Right cardiac atrium (tissue), 5 donors: ENCODE measurements at places on chromosomes 1 and 21. TPM values are rescaled to one million over a fixed set of nuclear protein-coding genes. Genes with fewer than 3 reads are reported as not detected.

GRCh38 chr1:226643177-226643576 is 94.6 kb downstream of the STUM start:
- DNase-seq: peak; percentile 51

Gene KRTAP21-2
- total RNA-seq: not detected

DNA sequence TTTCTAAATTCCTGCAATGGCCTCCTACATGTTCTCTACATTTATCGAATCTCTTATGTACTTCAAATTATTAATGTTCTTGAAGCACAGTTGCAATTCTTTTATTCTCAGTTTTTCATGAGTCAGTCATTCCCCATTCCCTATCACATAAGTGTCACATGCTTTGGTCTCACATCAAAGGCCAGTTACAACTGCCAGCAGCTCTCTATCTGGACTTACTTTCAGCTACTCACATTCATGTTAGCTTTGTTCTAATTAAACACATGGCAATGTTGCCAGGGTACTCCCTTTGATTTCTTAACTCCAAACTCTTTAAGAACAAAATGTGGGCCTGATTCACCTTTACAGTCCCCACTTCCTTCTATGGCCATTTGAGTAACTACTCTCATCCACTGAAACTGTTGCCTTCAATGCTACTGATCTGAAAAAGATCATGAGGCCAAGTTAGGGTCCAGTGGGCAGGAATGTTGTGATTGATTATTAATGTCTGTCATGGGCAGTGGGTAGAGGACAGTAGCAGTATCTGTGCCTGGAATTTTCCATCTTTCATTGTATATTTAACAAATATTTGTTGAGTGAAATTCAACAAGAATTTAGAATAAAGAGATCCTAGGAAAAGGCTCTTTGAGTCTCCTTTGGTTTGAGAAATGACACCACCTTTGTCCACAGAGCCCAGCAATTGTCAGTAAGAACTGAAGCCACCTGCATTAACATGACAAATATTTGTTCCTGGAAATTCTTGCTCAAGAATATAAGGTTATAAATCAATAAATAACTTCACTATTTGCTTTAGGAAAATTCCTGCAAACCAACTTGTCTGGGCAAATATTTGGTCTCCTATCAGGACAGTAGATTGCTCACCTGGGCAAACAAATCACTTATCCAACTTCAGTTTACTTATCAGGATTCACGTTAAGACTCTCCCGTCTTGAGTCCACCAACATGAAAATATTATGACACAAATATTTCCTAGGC is 153.6 kb upstream of the SAMSN1 start:
- DNase-seq: no peak

- peak; percentile 76 for DNase-seq
These were observed 130.5 kb downstream of the TOMM20 start for GRCh38 chr1:234997896-234998741.

Gene KRTAP12-2
- total RNA-seq: not detected

DNA sequence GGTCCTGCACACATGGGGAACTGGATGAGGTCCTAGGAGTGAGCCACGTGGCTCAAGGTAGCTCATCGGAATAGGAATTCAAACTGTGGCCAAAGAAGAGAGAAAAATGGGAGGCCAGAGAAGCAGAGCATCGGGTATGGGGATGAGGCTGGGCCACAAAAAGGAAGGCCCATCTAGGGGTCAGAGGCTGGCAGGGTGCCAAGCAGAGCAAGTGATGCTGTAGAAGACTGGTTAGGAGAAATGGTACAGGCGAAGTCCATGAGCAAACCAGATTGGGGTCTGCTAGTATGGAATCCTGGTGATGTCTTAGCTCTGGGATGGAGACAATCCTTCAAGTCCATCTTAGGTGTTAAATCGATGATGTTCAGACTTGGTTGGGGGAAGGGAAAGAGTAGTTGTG is 68.0 kb downstream of the TEX35 start:
- DNase-seq: no peak

Gene CRP
- total RNA-seq: not detected

DNA sequence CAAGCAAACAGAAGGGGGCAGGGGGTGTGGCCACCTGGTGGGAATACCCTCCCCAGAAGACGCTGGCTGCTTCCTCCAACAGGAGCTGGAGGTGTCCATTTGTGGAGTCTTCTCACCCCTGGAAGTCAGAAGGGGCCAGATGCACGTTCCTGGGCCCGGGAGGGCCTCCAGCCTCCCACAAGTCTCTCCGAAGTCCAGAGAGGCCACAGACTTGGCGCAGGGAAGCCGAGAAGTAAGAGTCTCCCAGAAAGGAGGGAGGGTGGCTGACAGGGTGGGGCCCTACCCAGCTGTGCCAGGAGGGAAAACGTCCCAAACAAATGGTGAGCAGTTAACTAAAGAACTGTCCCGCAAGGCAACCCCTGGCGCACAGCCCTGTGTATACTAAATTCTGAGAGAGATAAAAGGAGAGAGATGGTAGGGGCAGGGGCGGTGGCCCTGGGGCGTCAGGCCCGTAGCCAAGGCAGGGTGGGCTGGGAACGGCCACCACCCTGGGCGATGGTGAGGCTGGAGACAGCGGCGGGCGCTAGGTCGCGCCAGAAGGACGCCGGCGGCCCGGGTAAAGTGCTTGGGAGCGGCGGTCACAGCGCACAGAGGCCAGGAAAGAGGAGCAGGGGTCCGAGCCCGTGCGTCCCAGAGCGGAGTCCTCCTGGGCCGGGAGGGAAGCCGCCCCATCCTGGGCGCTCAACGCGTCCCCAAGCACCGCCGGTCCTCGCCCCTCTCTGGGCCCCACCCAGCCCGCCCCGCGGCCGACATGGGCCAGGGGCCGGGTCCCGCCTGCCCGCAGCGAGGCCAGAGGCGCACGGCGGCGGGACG is 1.2 kb downstream of the CHD5 start:
- no peak for DNase-seq

Gene ATPAF1
- total RNA-seq: 144 TPM

Gene SHCBP1L
- total RNA-seq: not detected

- DNase-seq: peak; percentile 93
These were observed at the start of the genes PPCS and ZMYND12 for GRCh38 chr1:42456010-42456753. PPCS (plus strand) TSS chr1:42456543; CDS start chr1:42456566, 23 bp downstream. ZMYND12 (minus strand) TSS chr1:42456022; CDS start chr1:42455997, 25 bp downstream.
